Panc1 (cell line): ENCODE measurements at places on chromosomes 2 and 18.

DNA sequence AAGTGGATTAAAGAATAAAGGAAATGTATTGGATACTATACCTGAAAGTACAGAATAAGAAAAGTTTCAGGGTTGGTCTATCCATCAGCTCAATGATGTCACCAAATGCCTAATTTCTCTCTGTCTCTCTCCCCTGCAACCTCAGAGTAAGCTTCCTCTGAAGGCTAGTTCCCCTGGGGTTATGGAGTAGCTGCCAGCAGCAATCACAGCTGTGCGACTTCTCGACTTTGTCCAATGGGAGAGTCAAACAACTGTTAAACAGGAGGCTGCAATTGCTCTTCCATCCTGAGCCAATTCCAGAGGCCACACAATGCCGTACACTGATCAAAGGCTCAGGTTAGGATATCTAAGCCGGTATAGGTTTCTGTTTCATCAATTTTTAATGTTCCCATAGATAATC, 95.3 kb upstream of the FANCL start:
- no peak overlapping the region for H3K27ac ChIP-seq
- no peak for DNase-seq
- H3K4me3 ChIP-seq, result no peak overlapping the region
- no peaks in the 10 kb centered on the region for H3K27me3 ChIP-seq

DNA sequence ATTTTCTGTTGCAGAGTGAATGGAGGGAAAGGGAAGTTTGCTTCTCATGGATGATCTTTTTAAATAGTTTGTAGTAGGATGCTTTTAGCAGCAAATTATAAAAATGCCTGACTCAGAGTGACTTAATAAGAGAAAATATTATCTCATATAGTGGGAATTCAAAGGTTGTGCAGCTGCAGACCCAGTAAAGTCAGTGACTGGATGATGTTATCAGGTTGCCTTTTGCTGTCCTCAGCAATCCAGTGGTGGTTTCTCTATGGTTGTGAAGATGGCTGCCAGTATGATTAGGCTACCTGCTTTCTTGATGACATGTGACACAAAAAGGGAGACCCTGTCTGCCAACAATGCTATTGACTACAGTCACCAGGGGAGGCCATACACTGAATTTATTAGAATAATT, 184.8 kb downstream of the DIS3L2 start:
- no peak overlapping the region for H3K4me3 ChIP-seq
- no peaks in the 10 kb centered on the region for H3K27me3 ChIP-seq
- no peak for DNase-seq
- H3K36me3 ChIP-seq, result no peaks in the 10 kb centered on the region; the same call in 1 of the 2 replicates
- H3K4me1 ChIP-seq, result no peaks in the 10 kb centered on the region
- H3K27ac ChIP-seq, result no peak overlapping the region

- no peaks in the 10 kb centered on the region for H3K36me3 ChIP-seq
- H3K27ac ChIP-seq, result no peak overlapping the region
- no peaks in the 10 kb centered on the region for H3K27me3 ChIP-seq
- DNase-seq, result no peak
- no peaks in the 10 kb centered on the region for H3K4me1 ChIP-seq
- no peak overlapping the region for H3K4me3 ChIP-seq
These were observed 269.4 kb downstream of the MYCN start for GRCh38 chr2:16209799-16210198.

GRCh38 chr2:202566286-202566685, 68.5 kb upstream of the FAM117B start:
- no peaks in the 10 kb centered on the region for H3K4me1 ChIP-seq
- peaks cover 4% of the 10 kb centered on the region; the same call in 1 of the 2 replicates for H3K36me3 ChIP-seq
- H3K27ac ChIP-seq, result no peak overlapping the region
- no peak overlapping the region for H3K4me3 ChIP-seq
- DNase-seq, result no peak

DNA sequence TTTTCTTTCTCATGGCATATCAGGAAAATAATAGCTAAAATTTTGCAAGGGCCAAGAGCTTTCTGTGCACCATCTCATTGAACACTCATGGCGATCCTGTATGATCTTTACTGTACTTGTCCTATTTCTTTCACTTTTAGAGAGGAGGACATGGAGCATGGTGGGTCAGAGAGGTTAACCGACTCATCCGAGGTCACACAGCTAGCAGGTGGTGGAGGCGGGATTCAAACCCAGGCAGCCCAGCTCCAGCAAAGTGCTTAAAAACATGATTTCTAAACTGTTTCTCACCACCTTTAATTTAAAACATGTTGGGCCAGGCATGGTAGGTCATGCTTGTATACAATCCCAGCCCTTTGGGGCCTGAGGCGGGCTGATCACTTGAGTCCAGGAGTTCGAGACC, 6.4 kb downstream of the NGEF start:
- no peaks in the 10 kb centered on the region for H3K36me3 ChIP-seq
- no peak overlapping the region for H3K4me3 ChIP-seq
- no peak overlapping the region for H3K27ac ChIP-seq
- H3K4me1 ChIP-seq, result no peaks in the 10 kb centered on the region
- DNase-seq, result no peak

GRCh38 chr18:54251606-54252390, 17.5 kb upstream of the POLI start:
- no peak overlapping the region for H3K4me3 ChIP-seq
- H3K4me1 ChIP-seq, result peaks cover 8% of the 10 kb centered on the region
- no peaks in the 10 kb centered on the region; the same call in 1 of the 2 replicates for H3K36me3 ChIP-seq
- DNase-seq, result no peak

DNA sequence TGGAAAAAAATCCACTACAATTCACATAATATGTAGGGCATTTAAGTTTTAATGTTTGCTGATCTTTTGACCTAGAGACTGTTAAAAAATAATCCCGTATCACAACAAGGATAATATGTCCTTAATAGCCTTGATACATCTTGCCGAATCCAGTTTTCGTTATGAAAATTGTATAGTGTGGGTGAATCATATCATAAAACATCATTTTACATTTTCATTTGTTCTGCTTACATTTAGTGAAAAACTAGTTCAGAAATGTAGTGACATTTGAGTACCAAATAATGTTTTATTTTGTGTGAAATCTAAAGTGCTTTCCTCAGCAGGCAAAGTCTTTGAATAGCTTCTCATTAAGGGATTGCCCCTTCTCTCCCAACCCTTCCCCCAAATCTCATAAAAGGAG, 1.9 kb downstream of the AFTPH start:
- no peak for DNase-seq
- H3K4me3 ChIP-seq, result no peak overlapping the region
- no peaks in the 10 kb centered on the region; the same call in 1 of the 2 replicates for H3K36me3 ChIP-seq
- peaks cover 5% of the 10 kb centered on the region; the same call in 1 of the 2 replicates for H3K27me3 ChIP-seq

DNA sequence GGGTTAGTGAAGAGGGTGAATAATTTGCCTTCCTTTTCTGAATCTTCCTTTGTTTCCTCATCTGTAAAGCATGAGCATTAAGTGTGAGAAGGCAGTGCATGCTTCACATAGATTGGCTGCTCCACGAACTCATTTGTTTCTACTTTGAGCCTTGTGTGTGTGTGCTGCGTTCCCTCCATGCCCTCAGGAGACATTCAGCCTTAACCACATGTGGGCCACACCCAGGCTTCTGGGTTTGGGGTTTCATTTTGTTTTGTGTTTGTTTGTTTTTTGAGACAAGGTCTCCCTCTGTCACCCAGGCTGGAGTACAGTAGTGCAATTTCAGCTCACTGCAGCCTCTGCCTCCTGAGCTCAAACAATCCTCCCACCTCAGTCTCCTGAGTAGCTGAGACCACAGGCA, 843.3 kb downstream of the GALR1 start:
- DNase-seq, result no peak
- H3K27me3 ChIP-seq, result 0 out of 2 replicates have a peak, but pooled peaks cover 3% of the 10 kb centered on the region
- no peak overlapping the region for H3K4me3 ChIP-seq
- no peaks in the 10 kb centered on the region for H3K4me1 ChIP-seq

DNA sequence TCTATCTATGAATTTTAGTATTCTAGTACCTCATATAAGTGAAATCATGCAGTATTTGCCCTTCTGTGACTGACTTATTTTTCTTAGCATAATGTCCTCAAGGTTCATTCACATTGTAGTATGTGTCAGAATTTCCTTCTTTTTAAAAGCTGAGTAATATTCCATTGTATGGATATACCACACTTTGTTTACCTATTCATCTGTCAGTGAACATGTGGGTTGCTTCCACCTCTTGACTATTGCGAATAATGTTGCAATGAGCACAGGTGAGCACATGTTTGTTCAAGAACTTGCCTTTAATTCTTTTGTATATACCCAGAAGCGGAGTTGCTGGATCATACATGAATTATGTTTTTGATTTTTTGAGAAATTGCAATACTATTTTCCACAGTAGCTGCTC, 187.4 kb upstream of the RBMS1 start:
- H3K36me3 ChIP-seq, result no peaks in the 10 kb centered on the region
- no peak for DNase-seq
- H3K4me3 ChIP-seq, result no peak overlapping the region
- H3K27me3 ChIP-seq, result no peaks in the 10 kb centered on the region

GRCh38 chr2:58140508-58141072, 94.0 kb downstream of the VRK2 start:
- H3K27me3 ChIP-seq, result no peaks in the 10 kb centered on the region
- no peak overlapping the region for H3K27ac ChIP-seq
- no peak for DNase-seq
- peaks cover 4% of the 10 kb centered on the region for H3K36me3 ChIP-seq
- H3K4me1 ChIP-seq, result no peaks in the 10 kb centered on the region

DNA sequence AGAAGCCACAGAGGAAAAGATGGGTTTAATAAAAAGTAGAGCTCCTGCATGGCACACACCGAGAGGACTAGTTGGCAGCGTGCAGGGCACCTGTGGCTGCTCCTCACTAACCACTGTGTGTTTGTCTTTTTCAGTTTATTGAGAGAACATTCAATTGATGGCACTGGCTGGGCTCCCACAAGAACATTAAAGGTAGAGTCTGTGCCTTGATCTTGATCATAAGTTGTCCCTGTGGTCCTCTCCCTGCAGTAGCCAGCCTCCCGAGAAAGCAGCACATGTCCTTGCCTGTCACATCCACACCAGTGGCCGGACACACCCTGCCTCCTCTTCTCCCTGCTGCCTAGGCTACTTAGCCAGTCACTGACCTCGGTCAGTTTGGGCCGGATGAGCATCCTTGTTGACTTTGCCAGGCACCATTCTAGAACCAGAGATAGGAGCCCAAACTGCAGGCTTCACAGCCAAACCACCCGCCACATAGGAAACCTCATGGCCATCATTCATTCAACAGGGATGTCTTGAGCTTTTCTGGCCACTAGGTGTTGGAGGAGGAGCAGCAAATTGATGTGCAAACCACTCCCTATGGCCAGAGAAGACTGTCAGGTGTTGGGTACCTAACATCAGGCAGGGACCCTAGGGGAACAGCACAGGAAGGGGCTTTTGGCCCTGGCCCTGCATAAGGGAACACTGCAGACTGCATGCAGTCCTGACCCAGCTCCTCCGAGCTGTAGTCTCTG, 30.2 kb upstream of the SCLY start:
- no peak overlapping the region for H3K27ac ChIP-seq
- H3K27me3 ChIP-seq, result no peaks in the 10 kb centered on the region
- H3K36me3 ChIP-seq, result no peaks in the 10 kb centered on the region; the same call in 1 of the 2 replicates

- no peak overlapping the region for H3K4me3 ChIP-seq
- H3K27me3 ChIP-seq, result no peaks in the 10 kb centered on the region
- no peaks in the 10 kb centered on the region for H3K36me3 ChIP-seq
These were observed 93.0 kb upstream of the ID2 start for GRCh38 chr2:8588831-8589191.

- no peak overlapping the region for H3K4me3 ChIP-seq
- H3K27ac ChIP-seq, result no peak overlapping the region
- no peaks in the 10 kb centered on the region for H3K4me1 ChIP-seq
- H3K27me3 ChIP-seq, result no peaks in the 10 kb centered on the region
- H3K36me3 ChIP-seq, result no peaks in the 10 kb centered on the region
These were observed 233.4 kb downstream of the PHLPP1 start for GRCh38 chr18:62948788-62949187.

DNA sequence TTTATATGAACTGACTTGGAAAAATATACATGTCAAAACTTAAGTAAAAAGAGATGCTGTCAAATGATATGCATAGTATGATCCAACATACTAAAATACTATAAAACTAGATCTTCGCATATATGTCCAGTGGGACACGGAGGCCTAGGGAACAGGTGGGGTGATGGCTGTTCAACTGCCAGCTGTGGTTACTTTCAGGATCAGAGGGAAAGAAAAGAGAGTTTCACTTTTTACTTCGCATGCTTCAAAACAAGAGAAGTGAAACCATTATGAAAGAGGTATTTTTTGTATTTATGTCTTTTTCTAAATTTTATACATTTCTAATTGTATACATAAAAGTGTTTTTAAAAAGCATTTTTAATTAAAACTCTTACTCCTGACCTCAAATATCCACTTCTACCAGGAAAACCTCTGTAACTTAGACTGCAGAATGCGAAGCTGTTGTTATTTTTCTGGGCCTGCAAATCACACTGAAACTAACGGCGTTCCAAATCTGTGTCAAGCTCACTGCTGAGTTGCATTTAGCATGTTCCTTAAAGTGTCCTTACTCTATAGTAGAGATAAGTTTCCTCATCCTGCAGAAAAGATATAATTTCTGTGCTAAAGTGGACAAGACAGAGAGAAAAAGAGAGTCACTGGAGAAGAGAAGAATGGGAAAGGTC, 97.8 kb upstream of the SLC35G4 start:
- no peak overlapping the region for H3K4me3 ChIP-seq
- H3K36me3 ChIP-seq, result no peaks in the 10 kb centered on the region
- H3K4me1 ChIP-seq, result no peaks in the 10 kb centered on the region
- no peaks in the 10 kb centered on the region for H3K27me3 ChIP-seq

GRCh38 chr2:65749545-65749944, 317.1 kb upstream of the SPRED2 start:
- no peaks in the 10 kb centered on the region for H3K4me1 ChIP-seq
- H3K27me3 ChIP-seq, result no peaks in the 10 kb centered on the region
- DNase-seq, result no peak
- no peak overlapping the region for H3K4me3 ChIP-seq

DNA sequence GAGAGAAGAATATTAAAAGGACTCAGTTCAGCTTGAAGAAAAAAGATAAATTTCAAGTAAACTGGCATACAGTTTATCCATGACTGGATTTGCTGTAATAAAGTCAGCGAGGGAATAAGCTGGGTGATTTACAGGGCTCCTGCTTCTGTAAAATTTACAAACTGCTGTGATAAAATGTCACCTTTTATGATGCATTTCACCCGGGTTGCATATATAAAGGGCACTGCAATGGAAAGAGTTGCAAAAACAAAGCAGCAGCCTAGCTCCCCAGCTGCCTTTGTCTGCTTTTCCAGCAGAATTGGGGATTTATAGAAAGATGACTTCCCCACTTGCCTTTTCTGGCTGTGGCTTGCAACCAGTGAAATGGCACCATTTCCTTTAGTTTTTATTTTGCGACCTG, 132.5 kb upstream of the LHCGR start:
- no peaks in the 10 kb centered on the region for H3K4me1 ChIP-seq
- no peak overlapping the region for H3K4me3 ChIP-seq
- H3K36me3 ChIP-seq, result no peaks in the 10 kb centered on the region
- H3K27ac ChIP-seq, result no peak overlapping the region

DNA sequence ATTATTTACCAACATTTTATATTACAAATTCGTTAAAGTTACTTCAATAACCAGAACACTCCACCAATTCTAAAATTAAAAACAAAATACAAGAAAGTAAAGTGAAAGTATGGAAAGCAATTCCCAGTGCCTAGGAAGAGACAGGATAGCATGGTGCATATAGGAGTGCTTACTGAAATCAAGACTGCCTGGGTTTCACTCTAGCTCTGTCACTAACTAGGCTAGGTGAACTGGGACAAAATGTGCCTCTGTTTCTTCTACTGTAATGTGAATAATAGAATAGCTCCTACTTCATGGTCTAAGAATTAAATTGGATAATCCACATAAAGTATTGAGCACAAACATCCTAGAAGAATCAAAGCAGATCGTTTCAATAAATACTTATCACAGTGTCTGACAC, 22.6 kb downstream of the STK17B start:
- H3K27ac ChIP-seq, result no peak overlapping the region
- no peaks in the 10 kb centered on the region for H3K27me3 ChIP-seq
- H3K4me3 ChIP-seq, result no peak overlapping the region
- peaks cover under 1% of the 10 kb centered on the region; the same call in 1 of the 2 replicates for H3K36me3 ChIP-seq
- no peak for DNase-seq
- H3K4me1 ChIP-seq, result no peaks in the 10 kb centered on the region
